Stimulated activated CD8-positive, alpha-beta memory T cell treated with anti-CD3 and anti-CD28 coated beads, Interleukin-12 subunit alpha, Interleukin-12 subunit beta, amount 100 ng/mL, for 1 hour (primary cell): ENCODE measurements at places on chromosomes 1 and 21.

- DNase-seq: peak; percentile 40
Observed at GRCh38 chr1:23634840-23635651, 56.6 kb upstream of the RPL11 start.

DNA sequence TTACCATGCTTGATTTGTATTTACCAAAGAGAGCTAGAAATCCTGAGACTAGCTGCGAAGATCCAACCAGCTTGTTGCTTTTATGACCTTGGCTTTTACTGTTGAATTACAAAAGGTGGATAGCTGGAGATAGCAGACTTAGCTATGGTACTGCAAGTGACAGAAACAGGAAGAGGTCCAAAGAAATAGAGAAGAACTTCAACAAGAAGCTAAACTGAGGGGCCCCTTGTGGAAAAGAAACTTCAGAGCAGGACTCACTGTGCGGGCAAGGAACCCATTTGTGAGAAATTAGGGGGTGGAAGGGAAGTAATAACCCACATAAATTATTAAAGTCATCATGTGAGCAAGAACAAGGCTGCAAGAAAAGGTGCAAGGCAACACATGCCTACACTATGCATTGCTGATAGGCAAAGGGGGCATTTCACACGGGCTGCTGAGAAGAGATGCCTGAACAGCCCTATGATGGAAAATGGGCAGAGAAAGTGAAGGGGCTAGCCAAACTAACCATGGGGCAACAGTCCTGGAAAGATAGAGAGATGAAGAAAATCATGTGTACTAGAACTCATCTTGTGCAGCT lies 116.6 kb upstream of the PRDX6 start:
- no peak for DNase-seq

DNA sequence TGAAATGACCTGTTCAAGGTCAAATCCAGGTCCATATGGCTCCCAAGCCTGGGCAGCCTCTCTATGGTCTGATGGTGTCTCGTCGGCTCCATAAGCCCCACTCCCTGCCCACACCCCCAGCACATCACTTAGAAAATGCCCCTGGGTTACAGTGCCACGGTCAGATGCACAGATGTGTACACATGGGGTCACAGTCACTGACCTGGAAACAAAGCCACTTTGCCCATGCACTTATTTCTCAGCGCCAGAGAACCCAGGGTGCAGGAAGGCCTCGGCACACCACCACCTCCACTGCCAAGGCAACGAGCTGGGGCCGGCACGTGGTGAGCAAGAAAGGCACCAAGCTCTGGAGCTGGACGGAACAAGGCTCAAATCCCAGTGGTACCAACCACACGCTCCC lies 24.7 kb downstream of the IFFO2 start:
- no peak for DNase-seq

DNA sequence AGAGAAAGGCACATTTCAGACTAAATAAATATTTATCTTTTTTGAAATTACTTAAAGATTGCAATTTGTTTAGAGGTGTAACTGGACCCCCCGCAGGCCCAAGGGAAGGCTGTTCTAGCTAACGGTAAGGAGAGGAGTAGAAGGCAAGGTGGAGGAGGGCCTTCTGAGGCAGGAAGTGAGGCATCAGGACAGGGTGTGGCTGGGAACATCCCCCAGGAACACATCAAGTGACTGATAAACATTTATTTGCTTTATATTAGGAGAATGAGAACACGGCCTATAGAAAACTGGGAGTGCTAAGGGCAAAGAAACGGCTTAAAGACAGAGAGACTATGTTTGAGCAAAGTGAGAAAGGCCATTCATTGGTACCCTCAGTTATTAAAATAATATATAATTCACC lies 23.2 kb downstream of the HIVEP3 start:
- DNase-seq: no peak
